ENCODE measurements at places on chromosomes 5 and 9. TPM values are rescaled to one million over a fixed set of nuclear protein-coding genes. Genes with fewer than 3 reads are reported as not detected.
A peak's percentile ranks its signal among the peaks of the same experiment; 100 is the strongest.

Gene PCDHGA7
- 0.42 TPM for total RNA-seq

Gene NIPBL
- total RNA-seq: 11.1 TPM

Gene BARHL1
- total RNA-seq: not detected

Gene CFAP90
- total RNA-seq: 0.18 TPM

Gene SCGB3A2
- not detected for total RNA-seq

Gene TIGD6
- total RNA-seq: 1.7 TPM

Gene IL7R
- total RNA-seq: 42.5 TPM

Gene CDC20B
- total RNA-seq: not detected

Gene PCDHGA10
- total RNA-seq: 0.30 TPM

DNA sequence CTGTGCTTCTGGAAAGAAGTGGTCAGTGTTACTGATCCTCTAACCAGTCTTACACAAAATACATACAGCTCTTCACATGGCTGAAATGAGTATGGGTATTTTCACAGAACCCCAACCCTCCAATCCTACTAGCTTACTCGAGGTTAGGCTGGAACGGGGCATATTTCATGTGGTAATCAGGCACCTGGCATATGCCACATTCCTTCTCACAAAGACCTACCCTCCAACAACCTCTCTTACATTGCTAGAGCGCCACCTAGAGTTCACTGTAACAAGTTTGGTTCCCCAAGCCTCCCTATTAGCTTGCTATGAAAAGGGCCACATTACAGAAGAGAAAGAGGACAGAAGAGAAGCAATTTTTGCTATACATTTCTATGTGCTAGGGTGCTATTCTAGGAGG, 597.3 kb downstream of the PRELID2 start:
- DNase-seq: peak; percentile 6

GRCh38 chr5:145449794-145450193, 385.3 kb downstream of the PRELID2 start:
- DNase-seq: no peak

GRCh38 chr5:147072622-147073021, 162.2 kb upstream of the STK32A start:
- no peak for DNase-seq

DNA sequence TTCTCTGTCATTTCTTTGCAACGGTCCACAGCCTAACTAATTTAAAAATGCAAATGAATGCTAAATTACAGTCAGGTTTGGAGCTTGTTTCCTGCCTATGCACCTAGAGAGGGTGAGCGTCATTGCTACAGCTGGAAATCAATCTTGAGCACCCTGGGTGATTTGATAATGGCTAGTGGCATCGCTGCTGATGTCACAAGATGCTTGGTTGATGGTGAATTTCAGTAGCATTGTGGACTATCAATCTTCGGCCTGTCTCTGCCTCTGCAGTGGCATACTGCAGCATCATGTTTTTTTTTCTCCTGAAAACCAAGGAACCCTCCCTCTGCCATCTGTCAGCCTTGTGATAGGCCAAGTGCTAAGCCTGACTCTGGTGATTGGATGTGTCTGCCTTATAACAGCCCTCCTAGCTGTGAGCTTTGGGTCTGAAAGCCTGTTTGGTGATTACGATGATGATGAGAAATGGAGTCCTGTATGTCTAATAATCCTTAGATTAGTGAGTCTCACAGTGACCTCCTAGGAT, 75.3 kb downstream of the NMUR2 start:
- DNase-seq: no peak

DNA sequence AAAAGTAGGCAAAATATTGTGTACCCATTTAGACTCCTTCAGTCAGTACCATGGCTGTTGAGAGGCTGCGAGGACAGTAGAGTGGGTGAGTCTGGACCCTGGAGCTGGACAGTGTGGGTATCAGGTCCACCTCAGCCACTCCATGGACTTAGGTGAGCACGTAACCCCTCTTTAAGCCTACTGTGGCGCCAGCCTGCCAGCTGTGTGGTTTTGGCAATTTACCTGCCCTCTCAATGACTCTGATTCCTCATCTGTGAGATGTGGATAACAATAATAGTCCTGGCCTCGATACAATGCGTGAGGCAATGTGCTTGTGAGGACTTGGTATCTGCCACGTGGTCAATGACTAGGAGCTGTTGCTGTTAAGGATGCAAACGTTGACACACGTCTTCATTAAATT, 17.9 kb downstream of the SLC1A3 start:
- DNase-seq: no peak

- no peak for DNase-seq
These were observed 197.0 kb downstream of the PCSK1 start for GRCh38 chr5:96236051-96236450.

DNA sequence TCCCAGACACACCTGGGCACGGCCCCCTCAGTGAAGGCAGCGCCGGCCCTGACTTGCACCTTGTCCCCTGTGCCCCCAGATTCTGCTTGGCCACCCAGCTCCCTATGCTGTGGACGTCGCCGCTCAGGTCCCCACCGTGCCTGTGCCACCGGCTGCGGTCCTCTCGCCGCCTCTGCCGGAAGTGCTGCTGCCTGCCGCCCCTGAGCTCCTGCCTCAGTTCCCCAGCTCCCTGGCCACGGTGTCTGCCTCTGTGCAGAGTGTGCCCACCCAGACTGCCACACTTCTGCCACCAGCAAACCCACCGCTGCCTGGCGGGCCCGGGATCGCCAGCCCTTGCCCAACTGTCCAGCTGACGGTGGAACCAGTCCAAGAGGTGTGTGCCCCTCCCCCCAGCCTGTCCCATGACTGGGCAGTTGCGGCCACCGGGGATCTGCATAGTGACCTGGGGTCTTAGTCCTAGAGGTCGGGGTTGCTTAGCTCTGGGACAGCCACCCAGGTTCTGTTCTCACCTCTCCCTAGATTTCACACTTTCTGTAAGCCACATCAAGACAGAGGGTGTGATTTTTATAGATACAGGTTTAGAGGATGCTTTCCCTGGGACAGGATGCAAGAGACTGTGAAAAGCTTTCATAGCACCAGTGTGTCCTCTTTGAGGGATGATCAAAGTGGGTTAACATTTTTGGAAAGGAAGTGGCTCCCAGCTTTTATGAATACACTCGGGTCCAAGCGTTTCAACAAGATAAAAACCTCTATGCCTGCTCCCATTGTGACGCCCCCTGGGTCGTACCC, 78.0 kb downstream of the WNK2 start:
- no peak for DNase-seq

DNA sequence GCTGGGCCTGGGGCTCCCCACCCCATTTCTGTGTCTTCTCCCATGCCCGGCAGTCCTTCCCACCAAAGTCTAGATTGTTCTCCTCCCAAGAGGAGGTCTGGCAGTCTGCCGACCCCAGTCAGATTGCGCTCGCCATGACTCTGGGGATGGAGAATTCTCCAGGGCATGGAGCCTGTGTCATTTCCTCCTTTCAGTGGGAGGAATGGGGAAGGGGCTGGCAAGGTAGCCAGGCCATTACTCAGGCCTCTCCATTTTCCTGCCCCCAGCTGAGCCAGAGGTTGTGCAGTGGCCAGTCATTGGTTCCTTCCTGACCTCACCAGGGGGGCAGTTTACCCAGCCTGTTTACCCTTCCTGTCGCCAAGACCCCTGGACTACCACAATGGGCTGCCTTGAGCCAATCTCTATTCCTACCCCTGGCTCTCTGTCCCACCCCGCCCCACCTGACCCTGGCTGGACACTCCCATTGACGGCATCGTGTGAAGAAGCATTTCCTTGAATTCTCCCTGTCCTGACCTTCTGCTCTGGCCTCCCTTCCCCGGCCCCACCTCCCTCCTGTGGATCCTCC, 628 bp downstream of the SYNPO start:
- DNase-seq: peak; percentile 94

GRCh38 chr9:132989414-132989996, 11.0 kb downstream of the GFI1B start:
- DNase-seq: no peak

DNA sequence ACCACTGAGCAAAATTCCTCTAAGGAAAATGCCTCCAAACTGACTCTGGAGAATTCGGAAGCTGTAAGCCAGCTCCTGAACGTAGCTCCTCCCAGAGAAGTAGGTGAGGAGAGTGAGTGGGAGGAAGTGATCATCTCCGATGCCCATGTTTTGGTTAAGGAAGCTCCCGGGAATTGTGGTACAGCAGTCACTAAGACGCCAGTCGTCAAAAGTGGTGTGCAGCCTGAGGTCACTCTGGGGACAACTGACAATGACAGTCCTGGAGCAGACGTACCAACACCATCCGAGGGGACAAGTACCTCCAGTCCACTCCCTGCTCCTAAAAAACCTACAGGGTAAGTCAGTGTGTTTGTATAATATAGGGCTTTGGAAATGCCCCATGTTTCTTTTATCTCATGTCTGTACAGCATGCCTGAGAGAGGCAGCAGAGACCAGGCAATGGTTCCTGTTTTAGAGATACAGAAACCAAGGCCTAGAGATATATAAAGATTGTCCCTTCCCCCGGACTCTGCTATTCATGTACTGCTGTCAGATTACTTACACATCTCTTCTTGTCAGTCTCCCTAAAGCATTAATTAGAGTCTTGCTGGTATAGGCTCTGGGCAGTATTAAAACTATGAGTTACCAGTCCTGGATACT, 23.9 kb downstream of the HMGXB3 start:
- no peak for DNase-seq

GRCh38 chr5:90563108-90563507, 4.5 kb downstream of the ADGRV1 start:
- DNase-seq: no peak

DNA sequence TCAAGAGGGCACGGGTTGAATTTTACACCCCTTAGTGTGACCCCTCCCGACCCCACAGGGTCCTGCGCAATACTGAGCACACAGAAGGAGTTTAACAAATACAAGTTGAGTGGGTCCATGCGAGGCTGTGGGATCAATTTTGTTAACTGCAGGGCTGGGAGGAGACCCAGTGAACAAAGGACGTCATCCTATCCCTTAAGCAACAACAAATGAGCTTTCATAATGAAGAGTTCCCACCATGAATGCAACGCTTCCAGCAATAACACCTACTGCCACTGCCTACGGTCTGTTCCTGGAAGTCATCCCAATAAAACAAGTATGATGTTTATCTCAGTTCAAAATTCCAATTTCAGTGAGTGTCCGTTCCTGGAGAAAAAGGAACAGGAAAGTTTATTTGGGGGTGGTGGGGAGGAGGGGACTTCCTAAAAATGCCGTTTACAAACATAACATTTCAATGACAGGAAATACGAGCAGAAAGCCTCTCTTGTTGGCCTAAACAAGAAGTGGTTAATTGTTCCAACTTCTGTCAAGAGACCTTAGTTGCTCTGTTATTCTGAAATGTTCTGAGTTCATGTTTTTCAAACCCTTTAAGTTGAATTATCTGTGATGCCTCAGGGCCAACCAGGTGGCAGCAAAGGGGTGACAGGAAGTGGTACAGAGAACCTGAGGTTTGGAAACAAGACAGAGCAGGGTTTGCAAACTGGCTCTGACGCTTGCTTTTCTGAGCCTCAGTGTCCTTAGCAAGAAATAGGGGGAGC, 65.8 kb upstream of the PLPP6 start:
- no peak for DNase-seq

GRCh38 chr5:102681403-102681983, 73.6 kb upstream of the PAM start:
- DNase-seq: peak; percentile 75

GRCh38 chr5:90446961-90447360, 27.6 kb downstream of the MBLAC2 start:
- no peak for DNase-seq

GRCh38 chr9:116877072-116877471, 190.0 kb downstream of the TRIM32 start:
- DNase-seq: no peak

DNA sequence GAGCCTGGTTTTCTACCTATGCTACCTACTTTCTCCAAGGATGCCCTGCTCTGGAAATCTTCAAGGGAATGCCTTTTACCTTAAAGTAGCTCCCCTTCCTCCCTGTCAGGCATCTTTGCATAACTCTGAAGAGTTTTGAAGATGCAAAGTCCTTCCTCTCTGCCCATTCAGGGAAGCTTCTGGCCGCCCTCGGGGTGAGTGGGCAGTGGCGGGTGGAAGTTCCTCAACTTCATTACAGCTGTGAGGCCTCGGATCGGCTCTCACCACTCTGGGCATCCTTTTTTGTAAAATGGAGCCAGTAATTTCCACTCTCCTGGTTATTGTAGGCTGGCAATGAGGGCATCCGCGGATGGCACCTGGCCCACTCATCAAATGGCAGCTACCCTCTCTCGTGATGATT, 31.7 kb upstream of the STXBP1 start:
- no peak for DNase-seq

DNA sequence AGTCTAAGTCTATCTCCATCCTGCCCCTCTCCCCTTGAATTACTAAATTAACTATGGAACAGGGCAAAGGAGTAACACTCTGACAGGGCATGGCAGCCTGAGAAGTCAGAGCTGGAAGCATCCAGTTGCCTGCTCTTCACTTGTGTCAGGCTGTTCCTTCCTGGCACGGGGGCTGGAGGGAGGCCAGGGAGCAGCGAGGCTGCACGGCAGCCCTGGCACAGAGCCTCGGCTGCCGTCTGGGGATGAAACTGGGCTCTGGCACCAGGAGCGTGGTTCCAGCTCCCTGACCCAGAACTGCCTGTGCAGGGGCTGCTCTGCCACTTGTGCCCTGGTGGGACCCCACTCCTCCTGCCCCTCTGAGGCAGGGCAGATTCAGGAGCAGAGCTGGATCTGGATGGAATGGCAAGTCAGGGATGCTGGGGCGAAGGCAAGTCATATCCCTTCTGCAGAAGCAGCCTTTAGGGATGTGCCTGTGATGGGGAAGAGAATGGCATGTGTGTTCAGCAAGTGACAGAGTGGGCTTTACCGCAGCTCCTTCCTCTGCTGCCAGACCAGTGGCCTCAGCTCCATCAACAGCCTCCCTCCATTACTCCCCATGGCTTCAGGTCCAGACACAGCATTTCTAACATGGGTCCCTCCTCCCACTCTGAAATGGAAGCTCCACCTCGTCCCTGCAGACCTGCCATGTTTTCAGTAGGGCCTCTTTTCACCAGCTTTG, 42.2 kb upstream of the PDE8B start:
- peak; percentile 64 for DNase-seq

DNA sequence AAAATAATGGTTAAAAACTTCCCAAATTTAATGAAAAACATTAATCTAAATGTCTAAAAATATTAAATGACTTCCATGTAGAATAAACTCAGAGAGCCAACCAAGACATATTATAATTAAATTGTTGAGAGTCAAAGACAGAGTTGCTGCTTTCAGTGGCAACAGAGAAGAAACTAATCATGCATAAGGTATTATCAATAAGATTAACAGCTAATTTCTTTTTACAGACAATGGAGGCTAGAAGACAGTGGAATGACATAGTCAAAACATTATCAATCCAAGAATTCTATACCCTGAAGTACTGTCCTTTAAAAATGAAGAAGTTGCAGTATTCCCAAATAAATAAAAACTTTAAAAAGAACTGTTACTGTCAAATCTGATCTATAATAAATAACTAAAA, 268.7 kb downstream of the IRX2 start:
- no peak for DNase-seq

DNA sequence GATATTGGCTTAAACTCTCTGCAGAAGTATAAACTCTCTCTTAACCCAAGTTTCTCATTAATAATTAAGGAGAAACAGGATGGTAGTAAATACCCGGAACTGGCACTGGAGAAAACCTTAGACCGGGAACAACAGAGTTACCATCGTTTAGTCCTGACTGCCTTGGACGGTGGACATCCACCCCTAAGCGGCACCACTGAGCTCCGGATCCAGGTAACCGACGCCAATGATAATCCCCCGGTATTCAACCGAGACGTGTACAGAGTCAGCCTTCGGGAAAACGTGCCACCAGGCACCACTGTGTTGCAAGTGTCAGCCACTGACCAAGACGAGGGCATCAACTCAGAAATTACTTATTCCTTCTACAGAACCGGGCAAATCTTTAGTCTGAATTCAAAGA, 861 bp downstream of the PCDHGB5 start:
- no peak for DNase-seq

All from Daoy (cell line).